Kidney tubule cell (primary cell): ENCODE measurements at places on chromosomes 3 and 15.
A peak's percentile ranks its signal among the peaks of the same experiment; 100 is the strongest.

DNA sequence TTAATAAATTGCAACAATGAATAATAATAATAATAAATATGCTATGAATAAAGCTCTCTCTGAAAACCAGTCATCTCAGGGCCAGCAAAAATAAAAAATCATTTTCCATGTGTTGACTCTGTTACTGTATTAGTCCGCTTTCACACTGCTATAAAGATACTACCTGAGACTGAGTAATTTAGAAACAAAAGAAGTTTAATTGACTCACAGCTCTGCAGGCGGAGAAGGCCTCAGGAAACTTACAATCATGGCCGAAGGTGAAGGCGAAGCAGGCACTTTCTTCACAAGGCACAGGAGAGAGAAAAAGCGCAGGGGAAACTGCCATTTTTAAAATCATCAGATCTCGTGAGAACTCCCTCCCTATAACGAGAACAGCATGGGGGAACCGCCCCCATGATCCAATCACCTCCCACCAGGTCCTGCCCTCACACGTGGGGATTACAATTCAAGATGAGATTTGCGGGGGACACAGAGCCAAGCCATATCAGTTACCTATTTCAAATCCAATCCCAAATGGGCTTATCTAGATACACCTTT lies 224.1 kb downstream of the IGSF11 start:
- no peak for DNase-seq

GRCh38 chr3:14241716-14242115 lies 63.1 kb downstream of the LSM3 start:
- no peak for DNase-seq

GRCh38 chr15:98958076-98958475 lies 49.5 kb downstream of the PGPEP1L start:
- DNase-seq = no peak

- DNase-seq = peak; percentile 22
Observed at GRCh38 chr3:71680603-71681002, 44.6 kb downstream of the EIF4E3 start.

GRCh38 chr3:128315313-128315712 lies 151.4 kb downstream of the DNAJB8 start:
- no peak for DNase-seq

GRCh38 chr3:104961851-104962250 lies 404.9 kb upstream of the ALCAM start:
- DNase-seq = no peak

- peak; percentile 23 for DNase-seq
Observed at GRCh38 chr3:16300881-16301359, 35.9 kb downstream of the OXNAD1 start.

DNA sequence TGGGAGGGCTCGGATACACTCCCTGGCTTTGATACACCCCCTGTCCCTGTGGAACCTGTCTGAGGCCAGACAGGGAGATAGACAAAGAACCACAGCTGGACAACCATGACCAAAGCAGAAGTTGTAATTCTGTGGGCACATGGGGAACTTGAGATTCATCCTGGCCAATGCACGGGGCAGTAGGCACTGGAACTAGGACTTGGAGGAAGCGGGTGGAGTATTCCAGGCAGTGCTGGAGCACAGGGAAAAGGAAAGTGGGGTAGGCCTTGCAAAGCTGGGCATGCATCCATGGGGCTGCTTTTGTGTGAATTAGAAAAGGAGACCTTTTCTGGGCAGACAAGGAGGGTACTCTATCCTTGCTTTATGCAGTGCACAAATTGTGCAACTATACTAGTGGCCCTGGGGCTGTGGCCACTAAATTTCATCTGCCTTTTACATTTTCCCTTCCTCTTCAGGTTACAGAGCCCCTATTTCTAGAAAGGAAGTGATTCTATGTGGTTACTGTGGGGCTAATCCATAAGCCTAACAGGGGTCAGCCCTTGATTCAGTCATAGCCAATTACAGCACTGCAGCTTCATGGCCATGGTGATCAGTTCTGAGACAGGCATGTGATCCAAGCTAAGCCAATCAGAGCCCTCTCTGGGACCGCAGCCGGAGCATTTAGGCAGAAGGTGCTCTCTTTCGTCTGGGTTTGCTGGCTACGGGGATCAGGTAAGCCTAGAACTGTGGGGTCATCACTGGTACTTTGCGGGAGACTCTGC lies 21.0 kb downstream of the CRABP1 start:
- DNase-seq = no peak

GRCh38 chr3:61740494-61740893 lies 179.1 kb downstream of the PTPRG start:
- DNase-seq = no peak

DNA sequence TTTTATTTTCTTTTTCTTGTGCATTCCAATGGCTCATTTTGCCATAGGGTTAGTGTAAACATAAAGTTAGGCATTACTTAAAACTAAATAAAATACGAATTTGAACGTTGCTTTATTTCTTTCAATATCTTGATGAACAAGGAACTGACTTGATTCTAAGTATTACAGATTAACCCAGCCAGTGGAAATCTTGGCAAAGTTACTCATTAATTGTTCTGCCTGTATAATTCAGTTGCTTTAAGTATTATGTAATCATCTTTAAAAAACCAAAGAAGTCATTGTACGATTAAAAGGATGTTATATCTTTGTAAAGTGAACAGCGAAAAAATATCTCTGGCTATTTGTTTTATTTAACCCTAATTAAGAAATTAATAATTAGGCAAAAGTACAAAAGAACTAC lies 737.9 kb upstream of the BCHE start:
- DNase-seq = peak; percentile 64

- no peak for DNase-seq
Observed at GRCh38 chr15:32887090-32887489, 169.3 kb downstream of the GREM1 start.

- no peak for DNase-seq
Observed at GRCh38 chr3:55742022-55742831, 255.1 kb upstream of the WNT5A start.

DNA sequence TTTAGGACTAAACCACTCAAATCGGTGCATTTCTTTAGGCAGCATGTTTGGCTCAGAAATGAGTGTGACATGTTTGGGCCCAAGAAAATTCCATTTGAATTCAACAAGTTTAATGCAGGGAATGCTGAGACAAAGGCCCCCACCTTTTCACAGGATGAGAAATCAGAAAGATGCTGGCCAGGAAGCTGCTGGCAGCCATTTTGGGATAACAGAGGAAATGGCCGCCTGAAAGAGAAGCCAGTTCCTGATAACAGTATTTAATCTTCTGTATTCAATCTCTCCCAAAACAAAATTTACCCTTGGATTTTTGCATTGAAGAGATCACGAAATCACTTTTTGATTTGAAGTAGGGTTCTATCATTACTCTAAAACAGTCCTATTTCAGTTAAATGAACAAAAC lies 350.9 kb downstream of the SLC9A9 start:
- no peak for DNase-seq

DNA sequence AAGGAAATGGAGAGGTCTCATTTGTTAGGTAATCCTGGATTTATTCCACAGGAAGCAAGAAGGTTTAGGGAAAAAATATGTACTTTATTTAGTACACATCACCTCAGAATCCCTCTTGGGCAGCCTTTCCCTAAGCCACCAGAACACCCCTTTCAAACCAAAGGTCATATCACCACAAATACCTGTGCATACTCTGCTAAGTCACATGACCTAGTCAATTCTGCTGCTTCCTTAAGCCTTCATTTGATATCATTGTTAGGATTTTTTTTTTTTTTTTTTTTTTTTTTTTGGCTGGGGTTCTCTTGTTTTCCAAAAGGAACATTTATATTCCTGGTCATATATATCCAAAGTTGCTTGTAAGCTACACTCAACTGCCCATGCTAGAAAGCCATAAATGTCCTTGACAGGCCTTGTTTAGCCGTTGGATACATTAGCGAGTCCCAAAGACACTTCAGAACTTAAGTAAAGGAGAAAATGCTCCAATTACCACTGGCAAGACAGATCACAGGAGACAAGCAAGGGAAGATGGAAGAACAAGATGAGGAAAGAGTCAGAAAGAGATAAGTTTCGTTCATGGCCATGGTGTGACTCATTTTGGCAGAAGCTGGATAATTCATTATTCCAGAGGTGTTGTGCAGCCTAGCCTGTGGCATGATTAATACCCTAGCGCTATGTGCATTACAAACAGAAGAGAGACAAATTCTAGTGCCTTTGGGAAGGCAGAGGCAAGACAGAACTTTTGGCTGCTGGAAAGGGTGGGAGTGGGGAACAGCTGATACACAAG lies 155.6 kb upstream of the SLC2A2 start:
- DNase-seq = peak; percentile 60

DNA sequence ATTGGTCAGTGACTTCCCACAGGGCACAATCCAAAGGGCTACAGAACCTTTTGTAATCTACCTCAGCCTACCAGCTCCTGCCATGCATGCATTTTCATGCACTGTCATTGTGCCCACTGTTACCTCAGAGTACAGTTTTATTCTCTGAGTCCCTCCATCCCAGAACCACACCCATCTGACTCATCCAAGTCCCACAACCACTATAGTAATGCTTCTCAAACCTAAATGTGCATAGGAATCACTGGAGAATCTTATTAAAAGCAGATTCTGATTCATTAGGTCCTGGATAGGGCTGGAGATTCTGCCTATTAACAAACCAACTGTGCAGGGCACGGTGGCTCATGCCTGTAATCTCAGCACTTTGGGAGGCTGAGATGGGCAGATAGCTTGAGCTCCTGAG lies 3.7 kb upstream of the B3GALNT1 start:
- peak; percentile 33 for DNase-seq

- DNase-seq = no peak
Observed at GRCh38 chr3:58350627-58351013, 17.9 kb downstream of the PXK start.

DNA sequence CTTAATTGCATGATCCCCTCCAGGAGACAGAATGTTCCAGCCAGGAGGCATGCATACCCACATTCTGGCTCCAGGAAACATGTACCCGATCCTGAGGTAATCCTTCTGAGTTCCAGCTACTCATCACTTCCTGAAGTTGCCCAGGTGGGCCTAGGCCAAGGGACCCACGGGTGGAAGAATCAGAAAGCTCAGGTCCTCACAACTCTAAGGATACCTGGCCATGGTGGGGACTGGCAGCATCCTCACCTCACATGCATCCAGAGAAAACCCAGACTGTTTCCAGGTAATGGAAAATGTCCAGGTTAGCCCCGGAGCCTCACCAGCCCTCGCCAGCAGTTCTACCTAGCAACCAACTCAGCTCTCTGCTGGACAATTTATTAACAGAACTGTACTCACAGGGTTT lies 78.2 kb downstream of the DAPK2 start:
- no peak for DNase-seq

DNA sequence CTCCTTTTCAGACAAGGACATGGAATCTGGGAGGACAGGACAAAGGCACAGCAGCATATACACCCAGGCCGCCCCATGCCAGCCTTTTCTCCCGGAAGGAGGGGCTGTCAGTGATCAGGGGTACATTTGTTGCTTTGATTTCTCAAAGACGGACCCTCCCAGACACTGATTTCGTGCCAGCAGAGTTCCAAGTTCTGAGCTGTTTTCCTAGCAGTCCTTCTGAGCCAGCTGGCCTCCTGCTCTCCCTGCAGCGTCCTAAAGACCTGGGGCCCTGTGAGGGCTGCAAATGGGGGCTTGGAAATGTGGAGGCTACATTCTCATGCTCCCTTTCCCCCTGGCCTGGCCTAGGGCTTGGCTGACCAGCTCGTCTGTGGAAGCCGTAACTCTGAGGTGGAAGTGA lies 22.3 kb downstream of the CTSH start:
- DNase-seq = no peak

DNA sequence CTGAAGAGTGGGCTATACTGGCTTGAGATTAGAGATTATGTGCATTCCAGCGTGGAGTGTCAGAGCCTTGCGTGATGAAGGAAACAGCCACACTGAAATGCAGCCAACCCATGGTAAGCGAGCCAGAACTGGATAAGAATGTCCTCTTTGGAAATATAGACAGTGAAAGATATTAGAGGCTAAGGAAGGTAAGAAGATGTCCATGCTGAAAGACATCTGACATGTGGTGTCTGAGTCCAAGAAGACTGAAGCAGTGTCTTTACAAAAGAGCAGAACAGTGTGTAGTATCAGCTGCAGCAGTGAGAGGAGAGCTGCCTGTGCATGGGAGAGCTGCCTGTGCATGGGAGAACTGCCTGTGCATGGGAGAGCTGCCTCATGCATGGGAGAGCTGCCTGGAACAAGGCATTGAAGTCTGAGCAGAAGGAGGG lies 672.2 kb downstream of the DIPK2A start:
- no peak for DNase-seq

DNA sequence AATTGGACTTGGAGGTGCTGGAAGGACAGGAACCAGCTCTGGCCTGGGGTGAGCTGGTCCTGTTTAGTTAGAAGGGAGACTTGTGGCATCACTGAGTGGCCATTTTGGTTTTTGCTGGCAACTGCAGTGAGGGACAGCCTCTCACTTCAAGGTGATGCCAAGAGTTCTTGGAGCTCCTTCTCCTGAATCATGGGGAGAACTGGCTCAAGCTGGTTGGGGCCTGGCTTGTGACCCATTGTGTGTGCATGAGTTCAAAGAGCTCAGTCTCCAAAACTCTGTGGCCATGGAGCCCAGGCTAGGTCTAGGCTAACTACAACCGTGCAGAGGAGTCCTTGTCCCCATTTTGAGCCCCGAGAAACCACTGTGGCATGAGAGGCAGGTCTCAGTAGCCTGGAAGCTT lies 60.1 kb upstream of the ZNF148 start:
- DNase-seq = no peak

GRCh38 chr3:42492508-42493080 lies 9.8 kb upstream of the VIPR1 start:
- no peak for DNase-seq

DNA sequence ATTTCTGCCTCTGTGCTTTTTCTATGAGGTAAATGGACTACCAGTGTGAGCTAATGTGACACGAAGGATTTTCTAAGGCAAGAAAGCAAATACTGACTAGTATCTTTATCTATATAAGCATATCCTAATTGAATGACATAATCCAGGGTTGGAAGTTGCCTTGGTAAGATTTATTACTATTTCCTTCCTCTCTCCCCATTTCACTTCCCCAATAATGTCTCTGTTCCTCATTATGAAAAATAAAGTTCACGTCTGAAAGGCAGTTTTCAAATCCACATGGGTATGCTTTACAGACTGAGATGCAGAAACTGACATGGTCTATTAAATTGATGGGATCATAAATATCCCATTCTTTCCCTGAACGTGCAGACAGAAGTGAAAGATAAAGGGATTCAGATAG lies 86.0 kb downstream of the DTWD1 start:
- DNase-seq = no peak

DNA sequence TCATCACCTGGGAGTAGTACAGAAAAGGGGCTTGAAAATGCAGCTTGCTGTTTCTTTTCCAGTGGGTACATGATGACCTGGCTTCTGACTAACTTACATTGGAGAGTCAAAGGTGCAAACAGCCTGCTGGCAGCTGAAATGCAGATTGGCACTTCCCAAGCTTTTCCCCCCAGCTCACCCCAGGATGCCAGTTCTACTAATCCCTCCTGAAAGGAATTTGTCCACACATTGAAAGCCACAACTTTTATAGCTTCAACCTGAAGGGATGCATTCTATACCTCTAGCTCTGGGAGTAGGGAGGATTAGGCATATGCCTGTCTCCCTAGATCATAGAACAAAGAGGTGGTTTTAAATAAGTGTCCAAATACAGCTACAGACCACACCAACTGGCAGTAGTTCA lies 281.7 kb downstream of the EFHB start:
- DNase-seq = no peak
